Cortex of kidney (tissue), 1 donor: ENCODE measurements at places on chromosomes 2 and 18.

DNA sequence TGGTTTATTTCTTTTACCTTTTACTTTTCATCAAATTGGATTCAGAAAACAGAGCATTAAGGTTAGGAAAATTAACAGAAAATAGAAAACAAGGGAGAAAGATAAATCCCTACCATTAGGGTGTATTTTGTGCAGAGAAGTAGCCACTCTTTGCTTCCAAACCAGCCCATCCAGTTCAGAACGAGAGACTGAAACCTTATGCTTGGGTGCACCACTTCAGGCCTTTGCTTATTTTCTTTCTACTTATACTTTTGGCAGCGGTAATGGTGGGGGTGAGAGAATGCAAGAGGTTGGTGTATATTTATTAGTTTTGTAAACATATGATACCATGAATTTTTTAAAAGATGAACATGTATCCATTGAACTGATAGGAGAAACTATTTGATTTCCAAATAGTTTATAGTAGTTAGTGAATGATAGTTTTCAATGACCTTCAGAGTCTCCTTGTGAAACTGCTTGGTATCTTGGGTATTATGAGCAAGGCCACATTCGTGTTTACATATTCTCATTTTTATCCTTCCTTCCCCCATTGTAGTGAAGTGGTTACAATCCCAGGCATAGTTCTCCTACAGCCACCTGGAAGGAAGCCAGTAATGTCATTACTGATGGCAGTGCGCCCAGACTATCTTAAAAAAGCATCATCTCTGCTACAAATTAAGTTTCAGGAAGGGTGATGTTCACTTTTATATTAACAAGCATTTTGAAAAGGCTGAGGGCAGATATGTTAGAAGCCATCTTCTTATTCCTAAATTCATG lies 60.8 kb downstream of the MFSD6 start:
- no peak for DNase-seq

DNA sequence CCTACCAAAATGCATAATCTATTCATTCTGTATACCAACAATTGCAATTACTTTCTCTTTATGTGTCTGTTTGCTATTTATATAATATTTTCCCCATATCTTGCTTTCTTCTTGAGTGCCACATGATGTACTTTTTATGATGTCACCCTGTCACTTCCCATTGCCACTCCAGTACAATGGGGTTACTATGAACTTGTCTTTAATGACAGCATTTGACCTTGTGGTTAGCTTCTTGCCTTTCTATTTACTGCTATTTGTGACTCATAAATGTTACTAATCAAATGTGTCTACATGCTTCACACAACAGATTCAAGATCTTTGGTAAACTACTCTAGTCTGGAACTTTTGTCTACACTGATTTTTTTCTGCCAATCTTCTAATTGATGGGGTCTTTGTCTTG lies 486.3 kb downstream of the NR4A2 start:
- no peak for DNase-seq

DNA sequence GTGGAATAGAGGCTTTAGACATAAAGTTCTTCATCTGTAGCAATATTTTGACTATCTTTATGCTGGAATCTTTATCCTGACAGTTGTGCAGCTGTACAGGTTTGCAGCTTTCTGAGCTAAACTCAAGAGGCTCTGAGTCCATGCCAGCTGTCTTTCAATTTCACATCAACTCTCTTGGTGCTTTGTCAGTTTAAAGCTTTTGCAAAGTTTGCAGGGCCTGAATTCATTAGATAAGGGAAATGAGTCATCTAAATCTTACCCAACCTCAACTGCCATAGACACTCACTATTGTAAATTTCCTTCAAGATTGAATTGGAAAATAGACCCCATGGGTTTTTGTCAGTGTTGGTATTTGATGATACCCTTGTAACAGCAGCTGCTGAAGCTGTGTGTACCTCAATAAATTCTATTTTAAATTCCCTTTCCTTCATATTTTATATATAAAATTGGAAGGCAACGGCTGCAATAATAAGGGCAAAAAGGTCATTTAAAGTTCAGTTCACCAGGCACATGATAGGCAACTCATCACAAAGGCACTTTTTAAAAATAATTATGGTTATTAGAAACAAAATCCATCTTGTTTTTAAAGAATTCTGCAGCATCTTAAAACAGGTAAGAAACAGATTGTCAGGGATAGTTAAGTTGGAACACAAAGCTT lies 169.9 kb upstream of the SLC39A10 start:
- DNase-seq = no peak

GRCh38 chr18:32911660-32912284 lies 138.9 kb upstream of the KLHL14 start:
- no peak for DNase-seq

DNA sequence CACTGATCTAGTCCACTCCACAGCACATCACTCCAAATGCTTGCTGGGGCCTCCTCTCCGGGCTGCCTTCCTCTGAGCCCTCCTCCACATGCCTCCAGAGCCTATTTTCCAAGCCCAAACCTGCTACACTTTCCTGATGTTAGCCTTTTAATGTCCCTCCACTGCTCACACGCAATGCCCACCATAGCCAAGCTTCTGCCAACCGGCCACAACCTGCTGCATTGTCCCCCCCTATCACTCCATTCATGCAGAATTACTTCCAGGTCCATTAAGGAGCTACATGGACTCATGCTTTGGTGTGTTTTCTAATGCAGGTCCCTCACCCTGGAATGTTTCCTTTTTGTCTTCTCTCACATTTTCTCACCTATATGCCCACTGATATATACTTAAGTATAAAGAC lies 129.3 kb downstream of the MARCHF4 start:
- DNase-seq = no peak

GRCh38 chr18:11908182-11909060 lies at the start of gene MPPE1:
MPPE1 (minus strand) TSS chr18:11908317; CDS start chr18:11897264, 11,053 bp downstream.
- DNase-seq = peak; percentile 21

- DNase-seq = no peak
These were observed 34.3 kb downstream of the MSH2 start for GRCh38 chr2:47437287-47437686.

GRCh38 chr2:126901459-126901858 lies 2.8 kb downstream of the TEX51 start:
- no peak for DNase-seq

DNA sequence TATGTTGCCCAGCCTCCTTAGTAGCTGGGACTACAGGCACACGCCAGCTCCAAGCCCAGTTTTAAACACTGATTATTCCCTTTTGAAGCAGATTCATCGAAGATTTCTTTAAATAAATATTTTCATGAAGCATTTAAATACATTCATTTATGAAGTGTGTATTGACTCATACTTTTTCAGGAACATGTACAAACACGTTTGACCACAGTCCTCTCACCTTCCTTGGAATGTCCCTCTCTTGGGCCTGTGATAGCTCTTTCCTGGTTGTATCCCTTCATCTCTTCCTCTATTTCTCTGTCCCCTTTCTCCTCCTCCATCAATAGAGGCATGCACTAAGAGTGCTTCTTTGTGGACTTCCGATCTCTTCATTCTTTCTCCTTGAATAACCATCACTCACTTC lies 2.5 kb downstream of the PSTPIP2 start:
- no peak for DNase-seq

- no peak for DNase-seq
These were observed 70.9 kb upstream of the GPC1 start for GRCh38 chr2:240364582-240364960.

DNA sequence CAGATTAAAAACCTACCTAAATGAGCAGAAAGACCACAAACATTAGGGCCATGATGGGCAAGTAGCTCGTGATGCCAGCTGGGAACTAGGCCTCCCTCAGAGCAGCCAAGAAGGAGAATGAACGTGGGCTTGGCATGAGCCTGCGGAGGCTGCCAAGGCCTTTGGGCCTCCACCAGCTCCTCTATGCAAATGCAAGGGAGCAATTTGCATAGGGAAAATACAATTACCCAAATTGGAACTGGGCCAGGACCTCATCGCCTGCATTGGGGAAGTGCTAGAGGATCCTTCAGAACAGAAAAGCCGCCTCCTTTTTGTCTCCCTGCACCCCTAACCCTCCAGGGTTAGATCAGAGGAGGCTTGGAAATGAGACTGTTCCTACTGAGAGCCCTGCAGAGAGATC lies 326.4 kb downstream of the SMAD2 start:
- no peak for DNase-seq

- no peak for DNase-seq
These were observed 155.7 kb downstream of the DTNB start for GRCh38 chr2:25517701-25518100.

GRCh38 chr2:48534781-48535180 lies 4.8 kb downstream of the STON1 start:
- no peak for DNase-seq

- no peak for DNase-seq
These were observed 242.6 kb downstream of the PHLPP1 start for GRCh38 chr18:62957885-62958472.

- no peak for DNase-seq
These were observed 988 bp upstream of the KCNE4 start for GRCh38 chr2:223050900-223051504.

- no peak for DNase-seq
These were observed 79.7 kb downstream of the TMEM17 start for GRCh38 chr2:62426154-62426912.

DNA sequence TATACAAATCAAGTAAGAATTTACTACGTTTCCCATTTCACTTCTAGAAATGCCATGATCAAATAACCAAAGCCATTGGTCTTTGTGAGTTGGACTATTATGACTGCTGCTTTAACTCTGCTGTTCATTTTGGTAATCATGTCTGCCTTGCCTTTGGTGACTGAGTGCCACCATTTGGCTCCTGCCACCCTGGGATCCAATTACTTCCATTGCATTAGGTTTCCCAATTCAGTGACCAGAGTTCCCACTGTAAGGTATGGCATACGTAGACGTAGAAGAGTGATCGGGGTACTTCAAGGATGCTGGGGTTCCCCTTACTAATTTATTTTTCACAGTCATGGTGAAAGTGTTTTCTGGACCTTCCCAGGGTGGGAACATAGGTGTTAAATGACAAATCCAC lies 90.1 kb downstream of the SPIRE1 start:
- DNase-seq = no peak

DNA sequence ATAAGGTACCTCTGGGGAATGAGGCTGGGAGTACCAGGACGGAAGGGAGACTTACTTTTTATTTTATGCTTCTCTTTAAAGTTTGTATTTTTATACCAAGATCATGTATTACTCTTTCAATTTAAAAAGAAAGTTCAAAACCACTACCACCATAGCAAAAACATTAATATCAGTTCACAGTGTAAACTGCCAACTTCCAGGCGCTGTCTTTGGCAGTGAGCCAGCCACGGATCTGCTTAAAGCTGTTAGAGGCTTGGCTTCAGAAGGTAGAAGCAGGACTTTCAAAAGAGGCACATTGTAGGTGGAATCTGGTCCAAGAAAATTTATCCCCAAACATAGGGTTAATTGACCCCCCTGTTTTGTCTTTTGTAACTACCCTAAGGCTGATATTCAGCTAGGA lies 74.8 kb downstream of the B3GNT2 start:
- no peak for DNase-seq

DNA sequence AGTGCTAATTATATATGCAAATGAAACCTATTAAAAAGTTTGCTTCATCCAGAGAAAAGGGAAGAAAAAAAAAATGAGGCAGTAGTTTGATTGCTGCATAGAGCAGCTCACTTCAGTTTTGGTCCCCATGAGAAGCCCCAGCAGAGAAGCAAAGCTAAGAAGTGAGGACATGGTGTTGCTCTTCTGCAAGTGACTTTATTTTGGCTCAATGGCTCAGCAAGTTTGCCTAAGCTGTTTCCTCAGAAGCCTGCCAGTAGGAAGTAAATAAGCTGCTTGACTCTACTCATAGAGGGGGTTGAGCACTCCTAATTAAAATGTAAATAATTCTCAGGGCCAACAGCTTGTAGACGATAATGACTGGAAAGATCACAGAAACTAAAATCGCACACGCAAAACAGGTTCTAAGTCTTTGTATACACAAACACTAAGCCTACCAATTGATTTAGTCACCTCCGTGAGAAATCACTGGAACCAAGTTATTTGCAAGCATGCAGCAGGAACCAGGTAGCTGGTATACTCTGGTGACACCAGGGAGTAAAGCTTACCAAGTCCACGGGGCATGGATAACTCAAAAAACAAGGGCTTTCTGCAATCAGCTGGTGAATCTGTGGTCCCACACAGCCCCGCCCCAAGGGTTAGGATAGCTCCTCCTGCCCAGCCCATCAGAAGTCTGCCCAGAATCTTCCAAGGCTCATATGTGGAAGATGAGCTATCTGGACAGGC lies 39.7 kb upstream of the NABP1 start:
- no peak for DNase-seq

DNA sequence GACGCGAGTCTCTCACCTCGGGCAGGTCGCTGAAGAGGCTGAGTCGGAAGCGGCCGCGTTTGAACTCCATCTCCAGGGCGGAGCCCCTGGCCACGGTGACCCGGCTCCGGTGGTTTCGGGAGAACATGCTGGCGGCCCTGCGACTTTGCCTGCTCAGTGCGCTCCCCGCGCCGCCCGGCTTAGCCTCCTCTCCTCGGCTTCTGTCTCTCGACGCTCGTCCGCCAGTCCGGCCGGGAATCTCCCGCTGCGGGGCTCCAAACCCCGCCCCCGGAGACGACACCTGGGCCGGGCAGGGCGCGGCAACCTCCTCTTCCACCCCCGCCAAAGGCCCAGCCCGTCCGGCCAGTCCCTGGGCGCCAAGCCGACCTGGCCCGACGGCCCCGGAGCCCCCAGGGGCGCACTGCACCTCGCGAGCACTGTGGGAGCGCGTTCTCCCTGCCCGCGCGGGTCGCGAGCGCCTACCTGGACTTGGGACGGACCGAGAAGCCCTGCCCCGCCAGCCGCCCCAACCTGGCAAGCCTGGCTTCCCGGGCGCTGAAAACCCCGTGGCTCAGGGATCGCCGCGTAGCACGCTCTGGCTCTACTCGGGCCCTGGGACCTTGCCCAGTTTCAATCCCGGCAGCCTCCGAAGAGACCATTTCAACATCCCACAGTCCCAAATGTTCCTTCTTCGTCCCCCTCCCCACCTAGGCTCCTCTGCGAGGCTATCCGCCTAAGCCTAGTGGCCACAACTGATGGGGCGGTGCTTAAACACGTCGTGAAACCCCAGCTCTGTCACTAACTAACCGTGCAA lies at the start of gene RTKN:
TSS of gene RTKN (minus strand) at position 248 of the 793 bp plus-strand sequence. CDS start at position 127, 121 bp downstream.
- DNase-seq = no peak

DNA sequence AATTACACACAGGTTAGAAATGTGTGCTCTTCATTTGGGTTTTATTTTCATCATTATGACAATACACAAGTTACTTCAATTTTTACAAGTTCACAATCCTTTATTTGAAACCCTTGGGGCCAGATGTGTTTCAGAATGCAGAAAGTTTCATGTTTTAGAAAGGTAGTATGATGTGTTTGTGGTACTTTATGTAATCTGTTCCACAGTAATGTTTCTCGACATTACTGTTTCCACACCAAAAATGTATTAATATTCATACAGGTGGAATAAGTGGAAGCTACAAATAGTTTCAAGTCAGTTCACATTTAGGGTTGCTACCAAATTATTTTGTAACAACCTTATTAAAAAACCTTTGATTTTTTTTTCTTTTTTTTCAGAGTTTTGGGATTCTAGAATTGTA lies 10.4 kb downstream of the UBE2E3 start:
- no peak for DNase-seq

DNA sequence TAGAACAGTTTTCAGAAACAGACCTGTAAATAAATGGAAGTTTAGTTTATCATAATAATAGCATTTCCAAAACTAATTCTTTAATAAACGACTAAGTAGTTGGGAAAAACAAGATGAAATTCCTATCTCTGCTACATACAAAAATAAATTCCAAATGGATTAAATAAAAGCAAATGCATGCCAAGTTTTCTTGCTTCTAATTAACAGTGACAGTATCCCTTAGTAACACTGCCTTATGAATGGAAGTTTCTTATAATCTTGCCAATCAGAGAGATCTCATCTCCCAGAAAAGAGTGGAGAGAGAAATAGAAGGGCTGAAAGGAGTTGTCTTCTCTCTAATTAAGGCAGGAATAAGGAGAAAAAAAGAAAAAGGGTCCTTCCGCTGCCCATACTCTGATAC lies 133.9 kb downstream of the GFPT1 start:
- DNase-seq = no peak
